ENCODE measurements at places on chromosomes 6 and 20.

GRCh38 chr20:49510562-49511122 lies 28.2 kb upstream of the KCNB1 start:
- no peak for DNase-seq

DNA sequence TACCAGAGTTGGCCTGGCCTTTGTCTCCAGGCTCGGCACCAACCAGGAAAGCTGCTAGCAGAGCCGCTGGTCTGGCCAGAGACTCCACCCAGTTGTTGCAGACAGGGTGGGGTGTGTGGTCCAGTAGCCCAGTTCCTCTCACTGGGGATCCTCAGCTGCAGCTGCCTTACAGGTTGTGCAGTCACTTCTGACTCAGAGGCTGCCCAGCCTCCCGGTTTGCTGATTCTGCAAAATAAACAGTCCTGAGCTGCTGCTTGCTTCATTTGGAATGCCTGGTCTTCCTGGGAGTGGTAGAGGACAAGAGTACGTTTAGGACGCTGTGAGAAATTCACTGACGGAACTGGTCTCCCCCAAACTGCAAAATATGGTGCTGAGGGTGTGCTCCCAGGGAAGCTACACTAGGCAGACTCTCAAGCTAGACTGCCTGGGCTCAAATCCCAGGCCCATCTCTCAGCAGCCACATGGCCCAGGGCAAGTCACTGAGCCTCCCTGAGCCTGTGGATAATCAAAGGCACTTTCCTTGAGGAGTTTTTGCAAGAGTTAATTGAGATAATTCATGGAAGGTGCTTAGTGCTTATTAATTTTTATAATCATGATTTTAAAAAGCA lies 246.1 kb downstream of the TFAP2C start:
- DNase-seq, result peak; percentile 59

- DNase-seq, result no peak
Measured at GRCh38 chr20:5482791-5483190, 166.0 kb upstream of the PROKR2 start.

DNA sequence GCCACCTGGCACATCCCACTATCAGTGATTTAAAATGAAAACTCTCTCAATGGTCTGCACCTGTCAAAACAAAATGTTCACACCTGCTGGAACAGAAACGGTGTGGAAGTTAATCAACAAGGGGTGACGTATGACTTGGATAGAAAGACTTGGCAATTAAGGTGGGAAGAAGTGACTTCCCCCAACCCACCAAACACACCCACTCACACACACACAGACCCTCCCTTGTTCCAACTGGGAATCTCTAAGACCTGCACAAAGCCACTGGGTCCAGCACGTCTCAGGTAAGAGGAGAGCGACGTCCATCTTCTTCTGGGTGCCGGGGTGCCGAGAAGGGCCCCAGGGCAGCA lies 25.1 kb upstream of the TCFL5 start:
- DNase-seq, result no peak

DNA sequence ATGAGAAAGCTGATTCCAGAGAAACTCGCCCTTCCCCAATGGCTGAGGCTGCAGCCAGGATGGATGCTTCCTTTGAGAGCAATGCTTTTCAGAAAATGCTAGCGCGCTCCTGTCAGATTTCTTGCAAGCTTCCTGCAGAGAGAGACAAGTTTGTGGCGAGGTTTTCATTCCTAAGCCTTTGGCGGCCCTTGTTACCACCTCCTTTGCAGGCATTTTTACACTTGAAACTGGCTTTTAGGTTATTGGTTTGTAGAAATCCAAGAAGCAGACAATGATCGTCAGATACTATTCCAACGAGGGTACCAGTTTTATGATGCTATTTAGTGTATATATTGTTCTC lies 1.1 kb downstream of the FNDC1 start:
- no peak for DNase-seq

- DNase-seq, result no peak
Measured at GRCh38 chr6:12241493-12242175, 48.5 kb upstream of the EDN1 start.

- no peak for DNase-seq
Measured at GRCh38 chr20:42190084-42190483, 571.9 kb upstream of the CHD6 start.

DNA sequence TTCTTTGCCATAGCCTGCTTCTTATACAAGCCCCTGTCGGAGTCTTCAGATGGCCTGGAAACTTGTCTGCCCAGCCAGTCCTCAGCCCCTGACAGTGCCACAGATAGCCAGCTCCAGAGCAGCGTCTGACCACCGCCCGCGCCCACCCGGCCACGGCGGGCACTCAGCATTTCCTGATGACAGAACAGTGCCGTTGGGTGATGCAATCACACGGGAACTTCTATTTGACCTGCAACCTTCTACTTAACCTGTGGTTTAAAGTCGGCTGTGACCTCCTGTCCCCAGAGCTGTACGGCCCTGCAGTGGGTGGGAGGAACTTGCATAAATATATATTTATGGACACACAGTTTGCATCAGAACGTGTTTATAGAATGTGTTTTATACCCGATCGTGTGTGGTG lies 29.5 kb downstream of the SLCO4A1 start:
- no peak for DNase-seq

DNA sequence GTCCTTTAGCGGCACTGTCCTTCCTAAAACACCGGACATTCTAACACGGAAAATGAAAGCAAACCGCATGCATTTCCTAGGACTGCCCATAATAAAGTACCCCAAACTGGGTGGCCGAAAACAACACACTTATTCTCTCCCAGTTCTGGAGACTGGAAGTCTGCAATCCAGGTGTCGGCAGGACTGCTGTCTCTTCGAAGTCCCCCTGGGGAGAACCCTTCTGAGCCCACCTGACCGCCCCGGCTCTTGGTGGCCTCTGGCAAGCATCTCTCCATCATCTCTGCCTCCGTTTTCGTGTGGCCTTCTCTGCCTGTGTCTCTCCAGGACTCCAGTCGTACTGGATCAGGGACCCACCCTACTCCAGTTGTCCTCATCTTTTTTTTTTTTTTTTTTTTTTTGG lies 55.4 kb downstream of the SYNJ2 start:
- no peak for DNase-seq

DNA sequence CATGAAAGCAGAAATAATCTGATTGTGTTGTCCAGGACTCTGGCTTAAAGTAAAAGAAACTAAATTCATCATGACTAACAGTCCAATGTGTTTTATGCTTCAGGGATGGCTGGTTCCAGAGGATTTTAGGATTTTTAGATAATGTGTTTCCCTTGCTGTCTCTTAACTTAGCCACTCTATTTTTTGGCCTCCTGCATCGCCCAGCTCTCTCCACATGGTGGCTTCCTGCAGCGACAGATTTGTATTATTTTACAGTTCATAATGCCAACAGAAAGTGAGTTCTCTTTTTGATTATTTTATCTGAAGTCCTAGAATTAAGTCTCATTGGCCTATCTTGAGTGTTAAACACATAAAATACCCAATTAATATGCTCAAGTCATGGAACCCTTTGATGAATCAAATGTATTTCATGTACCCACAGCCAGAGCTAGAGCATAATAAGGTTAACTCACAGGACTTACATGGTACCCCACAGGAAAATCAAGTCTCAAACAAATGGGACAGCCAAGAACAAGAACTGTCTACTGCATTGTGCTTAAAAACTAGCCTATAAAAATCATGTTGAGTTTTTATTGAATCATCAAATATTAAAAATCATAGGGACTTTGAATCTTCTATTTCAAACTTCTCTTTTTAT lies 582.5 kb downstream of the DOK5 start:
- DNase-seq, result no peak

GRCh38 chr6:12931639-12932038 lies 215.1 kb downstream of the PHACTR1 start:
- no peak for DNase-seq

DNA sequence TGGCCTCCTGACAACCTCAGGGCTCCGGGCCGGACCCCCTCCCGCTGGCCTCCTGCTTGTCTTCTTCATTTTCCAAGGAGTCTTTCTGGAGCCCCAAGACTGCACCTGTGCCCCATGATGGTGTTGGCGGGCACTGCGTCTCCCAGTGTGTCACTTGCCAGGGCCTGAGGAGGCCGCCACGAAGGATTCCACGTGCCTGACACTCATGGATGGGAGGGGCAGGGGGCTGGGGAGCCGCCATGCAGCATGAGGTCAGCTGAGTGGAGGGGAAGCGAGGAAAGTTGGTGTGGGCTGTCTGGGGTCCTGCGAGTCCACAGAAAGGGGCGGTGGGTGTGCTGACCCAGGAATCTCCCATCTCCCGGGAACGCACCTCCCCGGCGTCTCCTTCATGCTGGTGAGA lies 165.7 kb downstream of the SMOC2 start:
- no peak for DNase-seq

GRCh38 chr6:68758559-68758958 lies 123.5 kb downstream of the ADGRB3 start:
- no peak for DNase-seq

GRCh38 chr6:87785229-87785862 lies 83.3 kb upstream of the AKIRIN2 start:
- no peak for DNase-seq

DNA sequence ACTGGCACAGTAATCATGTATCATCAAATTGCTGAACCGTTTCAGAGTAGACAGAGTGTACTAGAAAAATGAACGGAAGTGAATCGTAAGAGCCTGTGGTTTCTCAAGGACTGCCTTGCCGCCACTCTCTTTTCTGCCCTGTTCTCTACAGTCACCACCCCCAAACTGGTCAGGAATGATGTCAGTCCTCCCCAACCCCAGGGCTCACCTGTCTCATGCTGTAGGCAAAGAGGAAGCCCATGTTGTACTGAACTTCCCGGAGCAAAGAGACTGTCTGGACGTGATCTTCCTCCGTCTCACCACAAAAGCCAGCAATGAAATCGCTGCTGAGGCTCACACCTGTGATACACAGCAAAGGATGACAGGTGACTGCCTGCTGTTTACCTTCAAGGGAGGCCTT lies 31.0 kb downstream of the CDK5RAP1 start:
- no peak for DNase-seq

- no peak for DNase-seq
Measured at GRCh38 chr20:11919581-11919980, 1.9 kb downstream of the BTBD3 start.

GRCh38 chr20:6140947-6141346 lies 18.1 kb upstream of the FERMT1 start:
- no peak for DNase-seq

GRCh38 chr20:63117151-63117550 lies 98.8 kb downstream of the YTHDF1 start:
- no peak for DNase-seq

GRCh38 chr6:130381012-130381411 lies 15.2 kb downstream of the TMEM200A start:
- no peak for DNase-seq

DNA sequence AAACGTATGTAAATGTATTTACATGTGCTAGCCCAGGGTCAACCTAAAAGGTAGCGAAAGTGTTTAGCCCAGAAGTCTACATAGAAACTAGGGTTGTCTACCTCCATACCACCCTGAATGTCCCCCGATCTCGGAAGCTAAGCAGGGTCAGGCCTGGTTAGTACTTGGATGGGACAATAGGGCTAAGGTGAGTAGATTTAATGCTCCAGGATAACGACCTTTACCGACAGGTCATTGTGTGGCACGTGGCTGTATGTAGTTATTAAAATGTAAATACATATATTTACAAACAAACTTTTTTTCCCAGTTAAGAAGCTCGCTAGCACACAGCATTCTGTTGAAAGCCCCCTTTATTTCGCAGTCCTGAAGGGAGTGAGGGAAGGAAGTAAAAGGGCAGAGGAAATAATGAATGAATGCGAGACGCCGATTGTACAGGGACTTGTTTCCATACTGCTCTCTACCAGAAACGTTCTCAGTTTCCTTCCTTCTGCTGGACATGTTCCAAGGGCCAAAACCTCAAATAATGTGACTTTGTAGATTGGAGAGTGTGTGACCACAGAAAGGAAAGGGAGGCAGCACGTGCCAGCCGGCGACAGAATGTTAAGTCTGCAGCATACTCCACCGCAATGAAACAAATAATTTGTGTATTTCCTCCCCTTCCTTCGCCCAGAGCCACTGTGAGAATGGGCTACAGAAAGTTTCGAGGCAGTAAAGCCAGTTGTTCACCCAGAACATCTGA lies 612 bp downstream of the ADAT2 start:
- DNase-seq, result peak; percentile 36

DNA sequence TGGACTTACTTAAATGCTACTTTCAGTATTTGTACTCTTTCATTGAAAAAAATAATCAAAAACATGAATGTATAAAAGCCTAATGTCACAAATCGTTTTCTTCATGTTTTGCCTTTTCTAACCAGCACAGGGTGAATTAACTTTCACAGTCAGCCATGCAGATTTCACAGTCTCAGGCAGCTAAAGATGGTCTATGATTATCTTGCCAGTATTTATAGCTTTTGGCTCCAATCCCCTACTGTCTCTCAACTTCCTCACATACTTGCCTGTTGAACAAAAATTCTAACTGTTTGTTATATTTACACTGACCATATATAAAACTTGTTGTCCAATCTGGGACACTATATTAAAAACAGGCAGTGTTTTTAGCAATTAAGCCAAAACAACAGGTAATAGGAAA lies 358.2 kb downstream of the ARHGAP18 start:
- DNase-seq, result no peak

- DNase-seq, result no peak
Measured at GRCh38 chr6:51477711-51478311, 609.6 kb downstream of the PKHD1 start.

GRCh38 chr6:155107432-155108069 lies 112.4 kb downstream of the TIAM2 start:
- DNase-seq, result no peak

GRCh38 chr6:75926293-75927168 lies 145.9 kb downstream of the IMPG1 start:
- no peak for DNase-seq

- DNase-seq, result no peak
Measured at GRCh38 chr6:14827354-14827753, 418.5 kb upstream of the JARID2 start.

DNA sequence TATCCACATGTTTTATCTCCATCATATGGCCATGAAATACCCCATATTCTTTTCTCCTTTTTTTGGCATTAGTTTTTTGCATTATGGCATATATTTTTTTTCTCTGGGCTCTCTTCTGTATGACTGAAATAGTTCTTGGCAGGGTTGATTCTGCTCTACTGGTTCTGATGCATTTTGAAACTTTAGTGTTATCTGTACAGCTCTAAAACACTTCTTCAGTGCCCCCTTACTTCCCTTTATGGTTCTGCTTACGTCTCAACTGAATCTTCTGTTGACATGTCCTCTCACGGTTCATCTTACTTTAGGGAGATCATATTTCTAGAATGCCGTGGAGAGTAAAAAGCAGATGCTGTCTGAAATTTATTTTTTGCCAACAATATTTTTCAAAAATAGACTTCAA lies 23.2 kb upstream of the TXNDC5 start:
- DNase-seq, result no peak
